ENCODE measurements at places on chromosomes 12 and 14. TPM values are rescaled to one million over a fixed set of nuclear protein-coding genes. Genes with fewer than 3 reads are reported as not detected.

Gene PAH
- 0.51 TPM for total RNA-seq

Gene SMCO2
- 0.36 TPM for total RNA-seq

Gene KRT83
- 0.28 TPM for total RNA-seq

Gene KLRF2
- not detected for total RNA-seq

Gene NANOG
- total RNA-seq = 0.62 TPM

Gene LPAR5
- total RNA-seq = not detected

Gene MON2
- 30.1 TPM for total RNA-seq

Gene KERA
- total RNA-seq = not detected

GRCh38 chr12:117262749-117263148 lies 72.5 kb upstream of the FBXO21 start:
- H3K4me1 ChIP-seq = no peaks in the 10 kb centered on the region
- H3K27ac ChIP-seq = no peak overlapping the region
- no peaks in the 10 kb centered on the region for H3K36me3 ChIP-seq
- DNase-seq = no peak
- H3K4me3 ChIP-seq = no peak overlapping the region
- H3K27me3 ChIP-seq = no peaks in the 10 kb centered on the region

DNA sequence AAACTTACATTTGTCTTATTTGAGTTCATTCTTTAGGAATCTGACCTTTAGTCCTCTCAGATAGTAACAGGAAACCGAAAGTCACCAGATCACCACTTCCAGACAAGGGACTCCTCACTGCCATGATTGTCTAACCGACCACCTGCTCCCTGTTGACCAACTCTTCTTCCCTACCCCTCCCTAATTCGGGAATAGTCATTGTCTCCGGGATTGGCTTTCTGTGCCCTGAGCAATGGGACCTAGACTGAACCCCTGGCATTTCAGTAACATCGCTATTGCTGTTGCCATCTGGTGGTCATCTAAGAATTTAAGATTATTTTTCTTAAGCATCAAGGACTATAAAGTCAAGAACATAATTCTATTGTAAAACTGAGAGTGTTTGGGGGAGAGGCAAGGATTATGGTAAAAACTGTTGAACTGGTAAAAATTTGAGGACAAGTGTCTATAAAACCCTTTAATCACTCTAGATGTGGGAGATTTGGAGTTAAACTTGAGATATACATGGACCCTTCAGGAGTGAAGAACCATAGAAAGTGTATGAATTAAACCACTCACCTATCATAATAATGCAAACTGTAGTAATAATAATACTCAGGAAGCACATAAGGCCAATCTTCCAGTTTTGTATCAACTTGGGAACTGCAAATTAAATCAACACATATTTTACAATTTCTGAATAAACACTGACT lies 6.3 kb downstream of the CLEC2A start:
- DNase-seq = no peak
- no peak overlapping the region for H3K27ac ChIP-seq
- H3K4me1 ChIP-seq = no peaks in the 10 kb centered on the region
- no peaks in the 10 kb centered on the region for H3K27me3 ChIP-seq

DNA sequence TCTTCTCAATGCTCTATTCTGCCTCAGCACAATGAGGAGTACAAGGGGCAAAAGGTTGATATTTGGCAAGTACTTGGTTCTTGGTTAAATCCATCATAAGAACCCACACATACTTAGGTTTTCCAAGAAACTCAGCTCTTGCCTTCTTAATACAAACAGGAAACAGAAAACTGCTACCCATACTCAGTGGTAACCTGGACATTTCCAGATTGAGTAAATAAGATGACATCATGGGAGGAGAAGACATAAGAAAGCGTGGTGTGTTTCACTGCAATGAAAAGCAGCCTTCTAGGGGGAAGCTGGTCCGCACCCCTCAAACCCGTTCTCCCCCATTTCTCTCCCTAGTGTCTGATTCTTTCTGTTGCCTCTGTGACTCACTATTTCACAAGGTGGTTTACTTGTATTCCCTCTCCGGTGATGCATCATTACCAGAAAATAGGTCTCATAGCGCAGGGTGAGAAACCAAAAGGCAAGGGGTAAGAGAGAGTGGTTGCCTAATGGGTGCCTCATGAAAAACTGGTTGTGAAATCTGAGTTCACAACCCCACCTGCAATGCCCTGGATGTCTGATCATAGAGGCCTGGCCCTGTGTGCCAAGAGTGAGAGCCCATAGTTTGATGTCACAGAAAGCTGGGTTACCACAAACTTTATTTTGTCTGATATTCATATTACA lies 326.5 kb upstream of the TBX3 start:
- no peaks in the 10 kb centered on the region for H3K4me1 ChIP-seq
- no peak for DNase-seq

GRCh38 chr12:55705782-55706402 lies 1.8 kb downstream of the ITGA7 start:
- DNase-seq = no peak
- no peaks in the 10 kb centered on the region for H3K36me3 ChIP-seq
- no peak overlapping the region for H3K27ac ChIP-seq
- H3K4me3 ChIP-seq = no peak overlapping the region
- peaks cover 13% of the 10 kb centered on the region for H3K27me3 ChIP-seq

GRCh38 chr14:59346796-59347510 lies 118.2 kb downstream of the GPR135 start:
- DNase-seq = no peak
- no peak overlapping the region for H3K4me3 ChIP-seq
- H3K27ac ChIP-seq = no peak overlapping the region
- no peaks in the 10 kb centered on the region for H3K36me3 ChIP-seq

DNA sequence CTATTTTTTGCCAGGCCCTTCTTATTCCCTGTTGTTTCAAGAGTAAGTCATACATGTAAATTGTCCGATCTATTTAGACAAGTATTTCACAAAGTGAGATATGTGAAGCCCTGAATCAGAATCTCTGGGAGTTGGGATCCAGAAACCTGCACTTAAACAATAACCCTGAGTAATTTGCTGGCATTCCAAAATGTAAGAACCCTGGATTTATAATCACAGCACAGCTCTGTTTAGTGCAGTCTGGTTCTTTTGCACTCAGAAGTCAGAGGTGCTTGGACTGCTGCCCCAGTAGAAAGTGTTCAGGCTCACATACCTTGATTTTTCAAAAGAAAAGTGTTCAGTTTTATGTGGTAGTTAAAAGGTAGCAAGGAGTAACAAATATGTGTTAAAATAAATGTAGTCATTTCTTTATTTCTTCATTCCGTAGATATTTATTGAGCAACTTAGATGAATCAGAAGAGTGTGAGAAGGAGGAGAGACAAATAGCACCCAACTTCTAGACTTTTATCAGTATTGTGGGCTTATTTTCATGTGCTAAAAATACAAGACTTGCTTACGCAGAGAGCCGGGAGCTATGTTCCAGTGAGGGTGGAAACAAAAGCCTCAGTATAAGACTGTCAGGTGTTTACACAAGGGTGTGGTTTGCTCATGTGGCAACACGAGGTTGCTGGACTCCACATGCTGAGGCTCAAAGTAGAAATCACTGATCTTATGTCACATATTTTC lies 70.1 kb downstream of the SYNE2 start:
- no peaks in the 10 kb centered on the region for H3K27me3 ChIP-seq
- no peak overlapping the region for H3K4me3 ChIP-seq
- H3K36me3 ChIP-seq = no peaks in the 10 kb centered on the region
- no peak overlapping the region for H3K27ac ChIP-seq

DNA sequence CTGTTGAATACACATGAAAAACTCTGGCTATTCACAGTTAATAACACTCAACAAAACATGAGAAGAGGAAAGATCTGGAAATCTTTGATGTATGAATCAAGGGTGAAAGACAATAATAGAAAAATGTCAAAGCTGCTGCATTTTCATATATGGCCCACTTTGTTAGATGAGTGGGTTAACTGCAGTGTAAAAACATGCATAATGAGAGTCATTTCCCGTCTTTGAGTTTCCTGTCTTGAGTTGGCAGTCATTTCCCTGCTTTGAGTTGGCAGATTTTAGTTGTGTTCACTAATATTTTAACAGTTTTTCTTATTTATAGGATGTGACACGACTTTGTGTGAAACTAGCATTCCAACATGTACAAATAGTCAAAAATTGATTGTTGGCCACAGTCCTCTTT lies 87.9 kb upstream of the PTPRQ start:
- no peak overlapping the region for H3K4me3 ChIP-seq
- H3K36me3 ChIP-seq = no peaks in the 10 kb centered on the region
- H3K27me3 ChIP-seq = no peaks in the 10 kb centered on the region
- no peaks in the 10 kb centered on the region for H3K4me1 ChIP-seq

DNA sequence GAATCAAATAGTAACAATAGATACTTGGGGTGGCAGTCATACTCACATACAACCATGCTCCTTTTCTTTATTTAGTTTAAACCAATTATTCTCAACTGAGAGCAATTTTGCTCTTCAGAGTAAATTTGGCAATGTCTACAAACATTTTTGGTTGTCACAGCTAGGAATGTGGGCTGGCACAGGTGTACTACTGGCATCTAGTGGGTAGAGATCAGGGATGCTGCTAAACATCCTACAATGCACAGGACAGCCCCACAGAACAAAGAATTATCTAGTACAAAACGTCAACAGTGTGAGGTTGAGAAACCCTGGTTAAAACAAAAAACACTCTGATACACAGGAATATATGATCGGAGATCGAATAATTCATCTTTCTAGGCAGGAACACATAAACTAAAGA lies 186.5 kb downstream of the NELL2 start:
- no peak for DNase-seq
- no peaks in the 10 kb centered on the region for H3K36me3 ChIP-seq
- H3K4me1 ChIP-seq = no peaks in the 10 kb centered on the region
- H3K4me3 ChIP-seq = no peak overlapping the region

- H3K36me3 ChIP-seq = no peaks in the 10 kb centered on the region
- no peak for DNase-seq
These were observed 26.7 kb upstream of the HDAC7 start for GRCh38 chr12:47846294-47846996.

GRCh38 chr14:98736701-98737338 lies 535.2 kb downstream of the BCL11B start:
- H3K27me3 ChIP-seq = no peaks in the 10 kb centered on the region
- H3K27ac ChIP-seq = no peak overlapping the region
- DNase-seq = no peak
- no peak overlapping the region for H3K4me3 ChIP-seq
- H3K36me3 ChIP-seq = no peaks in the 10 kb centered on the region
- H3K4me1 ChIP-seq = no peaks in the 10 kb centered on the region

DNA sequence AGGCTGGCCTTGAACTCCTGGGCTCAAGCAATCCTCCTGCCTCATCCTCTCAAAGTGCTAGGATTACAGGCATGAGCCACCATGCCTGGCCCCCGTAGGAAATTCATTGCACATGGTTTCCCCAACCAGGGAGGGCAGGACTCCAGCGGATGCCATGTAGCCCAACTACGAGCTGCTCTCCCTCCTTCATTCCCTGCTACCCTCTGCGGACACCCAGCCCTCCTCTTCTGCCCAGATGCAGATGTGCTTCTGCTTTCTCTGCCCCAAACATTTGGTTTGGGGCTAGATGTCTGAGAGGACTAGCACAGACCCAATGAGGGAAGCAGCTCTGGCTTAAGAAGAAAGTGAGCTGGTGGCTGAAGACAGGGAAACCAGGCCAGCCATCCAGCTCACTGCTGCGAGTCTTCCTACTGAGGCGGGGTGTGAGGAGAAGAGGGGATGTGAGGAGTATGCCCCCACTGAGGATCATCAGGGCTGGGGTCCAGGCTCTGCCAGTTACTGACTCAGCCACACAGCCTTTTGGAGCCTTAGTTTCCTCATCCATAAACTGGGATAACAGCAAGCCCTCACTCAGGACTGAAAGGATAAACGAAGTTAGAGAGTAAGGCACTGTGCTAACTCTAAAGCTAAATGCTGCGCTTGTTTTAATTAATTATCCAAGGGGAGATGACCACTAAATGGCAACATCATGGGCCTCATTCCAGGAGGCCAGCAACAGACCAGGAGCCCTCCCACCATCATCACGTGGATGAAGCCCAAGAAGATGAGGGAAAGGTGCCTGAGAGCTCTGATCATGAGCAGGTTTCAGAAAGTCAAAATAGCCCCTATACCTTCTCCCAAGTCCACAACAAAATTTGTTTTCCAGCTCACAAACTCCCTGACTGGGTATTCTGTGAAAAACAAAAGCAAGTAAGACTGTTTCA lies 10.9 kb downstream of the CTDSP2 start:
- H3K36me3 ChIP-seq = no peaks in the 10 kb centered on the region
- DNase-seq = no peak
- H3K27ac ChIP-seq = peak overlapping the region; percentile 83
- H3K4me1 ChIP-seq = peaks cover 86% of the 10 kb centered on the region

- H3K27me3 ChIP-seq = no peaks in the 10 kb centered on the region
- H3K27ac ChIP-seq = no peak overlapping the region
- H3K4me3 ChIP-seq = no peak overlapping the region
- H3K4me1 ChIP-seq = no peaks in the 10 kb centered on the region
These were observed 213.7 kb downstream of the ESR2 start for GRCh38 chr14:64080452-64080851.

DNA sequence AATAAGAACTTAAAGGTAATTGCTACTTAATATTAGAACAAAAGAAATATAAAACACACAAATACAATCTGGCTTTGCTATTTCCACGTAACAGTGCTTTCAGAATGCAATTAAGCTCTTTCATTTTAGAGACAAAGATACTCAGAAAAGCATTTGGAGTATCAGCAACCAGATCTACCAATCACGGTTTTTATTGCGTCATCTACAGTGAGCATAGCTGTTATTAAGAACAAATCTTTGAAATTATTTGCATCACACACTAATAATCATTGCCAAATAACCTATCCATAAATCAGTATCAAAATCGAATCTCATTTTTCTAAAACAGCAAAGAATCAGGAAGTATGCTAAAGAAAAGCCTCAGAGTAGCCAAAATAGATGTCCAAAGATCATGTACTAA lies 26.9 kb upstream of the GARIN2 start:
- H3K4me3 ChIP-seq = no peak overlapping the region
- no peak for DNase-seq
- H3K27ac ChIP-seq = peak overlapping the region; percentile 29
- no peaks in the 10 kb centered on the region for H3K36me3 ChIP-seq

DNA sequence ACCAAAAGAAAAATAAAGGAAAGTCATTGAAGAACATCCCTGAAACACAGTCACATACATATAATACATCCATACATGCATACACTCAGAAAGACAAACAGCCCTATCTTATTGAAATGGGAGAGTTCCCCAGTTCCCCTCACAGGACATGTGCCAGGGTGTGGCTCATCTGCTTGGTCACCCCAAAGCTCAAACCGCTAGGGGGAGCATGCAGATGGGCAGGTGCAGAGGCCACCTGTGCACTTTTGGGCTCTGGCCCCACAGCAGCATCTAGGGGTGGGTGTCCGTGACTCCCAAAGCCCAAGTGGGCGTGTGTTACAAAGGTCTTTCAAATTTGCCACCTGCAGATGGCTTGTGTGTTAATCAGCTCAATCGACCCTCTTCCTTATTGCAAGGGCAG lies 75.2 kb downstream of the CMAS start:
- H3K36me3 ChIP-seq = no peaks in the 10 kb centered on the region
- no peak overlapping the region for H3K27ac ChIP-seq
- no peak for DNase-seq
- H3K27me3 ChIP-seq = no peaks in the 10 kb centered on the region
- H3K4me1 ChIP-seq = no peaks in the 10 kb centered on the region

- no peak overlapping the region for H3K4me3 ChIP-seq
- no peaks in the 10 kb centered on the region for H3K27me3 ChIP-seq
- H3K36me3 ChIP-seq = no peaks in the 10 kb centered on the region
- DNase-seq = no peak
- H3K27ac ChIP-seq = no peak overlapping the region
These were observed 1206.6 kb upstream of the TMEM132C start for GRCh38 chr12:127060310-127060847.

GRCh38 chr12:107402041-107403022 lies 283.3 kb upstream of the PWP1 start:
- H3K27me3 ChIP-seq = no peaks in the 10 kb centered on the region
- no peak overlapping the region for H3K4me3 ChIP-seq
- H3K27ac ChIP-seq = no peak overlapping the region
- H3K36me3 ChIP-seq = no peaks in the 10 kb centered on the region
- no peak for DNase-seq
